ENCODE measurements at places on chromosomes 13 and 19. TPM values are rescaled to one million over a fixed set of nuclear protein-coding genes. Genes with fewer than 3 reads are reported as not detected.

DNA sequence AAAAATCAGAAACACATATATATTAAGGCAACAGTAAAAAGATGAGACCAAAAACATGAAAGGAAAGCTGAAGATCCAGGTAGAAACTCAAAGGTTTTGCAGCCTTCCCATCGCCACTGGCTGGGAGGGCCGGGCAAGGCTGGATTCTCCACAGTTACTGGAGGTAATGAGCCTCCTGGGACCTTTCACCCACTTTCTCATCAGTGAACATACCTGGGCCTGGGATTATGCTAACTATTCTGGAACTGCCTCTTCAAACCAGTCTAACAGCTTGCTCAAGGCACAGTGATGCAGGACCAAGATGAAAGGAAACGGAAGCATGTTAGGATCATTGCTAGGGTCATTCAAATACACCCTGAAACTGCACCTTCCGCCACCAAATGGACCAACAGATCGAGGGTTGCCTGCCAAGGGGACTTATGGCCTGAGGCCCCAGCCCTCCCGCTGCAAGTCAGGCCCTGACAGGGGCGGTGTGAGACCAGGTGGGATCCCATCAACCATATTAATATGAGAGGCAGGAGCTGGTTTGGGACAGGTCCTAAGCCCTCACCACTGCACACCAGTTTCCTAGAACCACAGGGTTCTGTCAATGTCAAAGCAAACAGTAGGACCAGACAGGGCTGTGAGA lies 28.4 kb upstream of the ATP12A start:
- DNase-seq = no peak

Gene GRK1
- total RNA-seq = not detected

- DNase-seq = no peak
These were observed 25.5 kb upstream of the ATP12A start for GRCh38 chr13:24654741-24655140.

GRCh38 chr19:18658366-18658855 lies 21.6 kb downstream of the KLHL26 start:
- no peak for DNase-seq

GRCh38 chr19:3450796-3451411 lies 29.4 kb downstream of the SMIM24 start:
- DNase-seq = peak; percentile 71

Gene CYSLTR2
- 0.80 TPM for total RNA-seq

DNA sequence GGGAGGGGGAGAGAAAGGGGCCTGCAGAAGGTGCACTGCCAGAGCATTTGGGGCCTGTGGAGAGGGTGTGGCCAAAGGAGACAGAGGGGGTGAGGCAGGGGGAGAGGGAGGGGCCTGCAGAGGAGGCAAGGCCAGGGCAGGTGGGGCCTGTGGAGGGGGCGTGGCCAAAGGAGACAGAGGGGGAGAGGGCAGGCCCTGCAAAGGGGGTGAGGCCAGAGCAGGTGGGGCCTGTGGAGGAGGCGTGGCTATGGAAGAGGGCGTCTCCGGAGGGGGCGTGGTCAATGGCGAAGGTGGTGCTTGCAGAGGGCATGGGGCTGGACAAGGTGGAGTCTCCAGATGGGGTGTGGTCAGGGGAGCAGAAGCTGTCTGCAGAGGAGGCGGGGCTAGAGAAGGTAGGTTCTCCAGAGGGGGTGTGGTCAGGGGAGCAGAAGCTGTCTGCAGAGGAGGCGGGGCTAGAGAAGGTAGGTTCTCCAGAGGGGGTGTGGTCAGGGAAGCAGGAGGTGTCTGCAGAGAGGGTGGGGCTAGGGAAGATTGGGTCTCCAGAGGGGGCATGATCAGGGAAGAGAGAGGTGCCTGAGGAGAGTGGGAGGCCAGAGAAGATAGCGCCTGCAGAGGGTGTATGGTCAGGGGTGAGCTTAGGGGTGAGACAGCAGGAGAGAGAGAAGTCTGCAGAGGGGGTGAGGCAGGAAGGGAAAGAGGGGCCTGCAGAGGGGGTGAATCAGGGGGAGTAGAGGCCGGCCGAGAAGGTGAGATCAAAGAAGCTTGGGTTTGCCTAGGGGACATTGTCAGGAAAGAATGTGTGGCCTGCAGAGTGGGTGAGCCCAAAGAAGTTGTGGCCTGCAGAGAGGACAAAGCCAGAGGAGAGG lies 3.4 kb downstream of the PRR36 start:
- peak; percentile 63 for DNase-seq

Gene ZNF749
- total RNA-seq = 5.7 TPM

DNA sequence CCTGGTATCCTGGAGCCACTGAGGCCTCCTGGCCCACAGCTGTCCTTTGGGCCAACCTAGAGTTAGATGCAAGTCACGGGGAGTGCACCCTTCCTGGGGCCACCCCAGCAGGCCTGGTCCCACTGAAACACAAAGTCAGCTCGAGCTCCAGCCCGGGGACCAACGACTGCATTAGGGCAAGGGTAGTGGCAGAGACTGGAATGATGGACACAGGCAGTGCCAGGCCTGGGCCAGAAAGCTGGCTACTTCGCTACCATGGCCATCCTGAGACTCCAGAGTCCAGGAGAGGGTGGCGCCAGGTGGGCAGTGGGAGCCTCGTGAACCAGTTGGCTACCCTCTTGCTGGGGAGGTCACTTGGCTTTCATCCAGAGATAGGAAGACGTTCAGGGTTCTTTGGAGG lies 22.2 kb upstream of the RNF17 start:
- DNase-seq = no peak

Gene PRRG2
- total RNA-seq = 10.6 TPM

GRCh38 chr13:87120476-87120875 lies 550.7 kb upstream of the SLITRK5 start:
- DNase-seq = no peak

Gene ZNF582
- 1.9 TPM for total RNA-seq

DNA sequence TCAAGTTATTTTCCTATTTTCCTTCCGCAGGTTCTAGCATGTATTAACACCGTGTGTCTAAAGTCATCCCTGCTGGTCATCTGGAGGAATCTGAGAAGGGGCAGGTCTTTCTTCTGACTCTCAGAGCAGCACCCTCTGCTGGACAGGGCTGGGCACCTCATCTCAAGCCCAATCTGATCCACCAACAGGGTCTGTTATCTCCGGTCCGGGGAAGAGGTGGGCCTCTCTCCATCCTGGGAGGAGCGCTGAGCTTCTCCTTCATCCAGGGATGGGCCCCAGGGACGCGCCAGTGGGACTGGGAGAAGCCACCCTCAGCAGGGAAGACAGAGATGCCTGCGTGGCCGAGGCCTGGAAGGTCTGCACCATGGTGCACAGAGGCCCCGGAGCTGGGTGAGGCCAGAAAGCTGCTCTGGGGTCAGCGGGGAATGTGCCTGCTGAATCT lies 26.0 kb upstream of the ZNF331 start:
- DNase-seq = peak; percentile 35

DNA sequence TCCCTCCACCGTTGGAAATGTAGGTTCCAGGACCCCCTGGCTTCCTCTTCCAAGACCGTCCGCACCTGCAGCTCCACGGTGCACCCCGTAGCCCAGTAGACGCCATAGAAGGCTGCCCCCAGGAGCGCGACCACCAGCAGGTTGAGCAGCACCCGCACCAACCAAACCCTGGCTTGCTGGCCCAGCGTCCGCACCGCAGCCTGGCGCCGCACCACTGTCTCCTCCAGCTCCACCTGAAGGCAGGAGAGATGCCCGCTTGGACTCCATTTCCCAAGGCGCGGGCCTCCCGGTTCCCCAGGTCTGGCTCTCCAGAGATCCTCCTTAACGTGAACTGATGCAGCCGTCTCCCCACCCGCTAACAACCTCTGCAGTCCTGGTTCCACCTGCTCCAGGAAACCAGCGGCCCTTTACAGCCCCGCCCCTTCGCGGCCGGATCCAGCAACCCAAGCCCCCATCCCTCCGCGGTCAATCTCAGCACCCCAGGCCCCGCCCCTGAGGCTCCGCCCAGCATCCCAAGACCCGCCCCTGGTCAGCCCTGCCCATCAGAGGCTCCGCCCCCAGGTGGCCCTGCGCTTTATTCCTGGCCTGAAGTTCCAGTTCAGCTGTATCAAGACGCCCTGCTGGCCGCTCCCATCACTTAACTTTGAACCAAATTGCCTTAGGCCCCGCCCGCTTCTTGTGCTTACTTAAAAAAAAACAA lies 5.0 kb upstream of the LENG1 start:
- peak; percentile 96 for DNase-seq

DNA sequence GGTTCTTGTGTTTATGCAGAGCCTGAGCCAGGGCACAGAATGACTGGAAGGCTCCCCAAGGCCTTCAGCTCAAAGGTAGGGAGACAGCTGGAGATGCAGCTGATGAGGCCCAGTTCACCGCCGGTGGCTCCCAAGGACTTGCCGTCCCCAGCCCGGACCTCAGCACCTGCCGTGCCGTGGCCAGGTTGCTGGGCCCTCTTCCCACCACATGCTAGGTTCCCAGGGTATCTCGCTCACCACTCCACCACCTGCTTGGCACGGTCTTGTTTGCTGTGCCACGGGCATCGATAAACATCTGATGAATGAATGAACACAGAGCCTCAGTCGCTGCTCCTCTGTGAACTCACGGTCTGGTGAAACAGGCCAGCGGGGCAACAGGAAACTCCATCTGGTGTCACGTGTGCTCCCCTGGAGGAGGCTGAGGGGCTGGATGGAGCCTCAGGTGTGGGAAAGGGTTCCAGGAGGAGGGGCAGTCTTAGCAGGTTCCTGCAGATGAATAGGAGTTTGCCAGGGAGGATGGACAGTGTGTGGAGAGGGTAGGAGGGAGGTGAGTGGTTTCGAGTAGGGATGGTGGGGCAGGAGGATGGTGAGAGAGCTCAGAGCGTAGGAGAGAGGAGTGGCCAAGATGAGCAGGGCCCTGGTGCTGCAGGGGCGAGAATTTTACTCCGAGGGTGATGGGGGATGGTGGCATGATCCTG lies 3.6 kb upstream of the KLK14 start:
- DNase-seq = no peak

DNA sequence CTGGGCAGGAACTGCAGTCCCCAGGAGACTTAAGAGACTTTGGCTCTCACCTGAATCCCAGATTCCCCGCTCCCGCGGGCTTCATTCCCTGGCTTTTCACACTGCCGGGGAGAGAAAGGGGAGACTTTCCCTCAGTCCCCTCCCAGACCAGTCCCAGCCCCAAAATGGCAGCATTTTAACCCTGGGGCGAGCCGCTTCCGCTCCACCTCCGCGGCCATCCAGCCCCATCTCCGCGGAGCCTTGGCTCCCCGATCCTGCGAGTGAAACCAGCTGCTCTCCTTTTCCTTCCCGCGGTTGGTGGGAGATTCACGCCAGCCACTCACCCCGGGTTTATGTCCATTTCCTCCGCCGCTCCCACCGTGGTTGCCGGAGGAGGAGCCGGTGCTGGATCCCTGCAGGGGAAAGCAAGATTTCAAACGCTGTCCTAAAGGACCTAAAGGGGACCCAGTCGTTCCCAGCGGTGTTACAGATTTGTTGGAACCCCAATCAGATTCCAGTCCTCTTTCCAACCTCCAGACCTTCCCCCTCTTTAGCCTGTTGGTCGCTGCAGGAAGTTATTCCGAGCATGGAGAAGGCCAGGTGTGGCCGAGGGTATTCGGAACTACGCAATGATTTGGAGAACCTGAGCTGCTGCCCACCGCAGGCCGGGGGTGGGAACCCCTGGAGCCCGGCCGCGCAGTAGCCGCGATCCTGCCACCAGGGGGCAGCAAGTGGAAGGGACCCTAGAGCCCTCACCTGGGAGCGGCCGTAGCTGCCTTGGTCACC lies 3.4 kb downstream of the DMKN start:
- DNase-seq = peak; percentile 90

DNA sequence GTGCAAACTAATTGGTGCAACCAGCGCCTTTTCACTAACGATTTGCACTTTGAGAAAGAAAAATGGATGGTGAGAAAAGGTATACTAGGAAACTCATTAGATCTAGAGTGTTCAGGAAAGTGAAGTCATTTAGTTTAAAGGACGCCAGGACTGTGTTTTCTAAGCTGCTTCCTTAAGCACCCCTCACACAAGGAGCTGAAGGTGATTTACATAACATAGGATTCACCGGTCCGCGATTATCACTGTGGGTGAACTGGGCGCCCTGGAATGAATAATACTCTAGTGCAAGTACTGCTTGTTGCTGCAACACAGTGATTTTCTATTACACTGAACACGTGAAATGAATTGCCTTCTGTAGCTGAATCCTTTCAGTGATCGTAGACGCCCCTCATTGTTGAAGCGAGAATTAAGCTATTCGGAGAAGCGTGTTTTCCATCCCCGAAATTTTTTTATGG lies 2.6 kb upstream of the MAB21L1 start:
- no peak for DNase-seq

Gene GSX1
- not detected for total RNA-seq

GRCh38 chr13:109870696-109871370 lies 84.5 kb upstream of the IRS2 start:
- no peak for DNase-seq

Gene CALR3
- not detected for total RNA-seq

GRCh38 chr13:36108954-36109353 lies 22.2 kb downstream of the DCLK1 start:
- no peak for DNase-seq

GRCh38 chr19:5358173-5358800 lies 17.7 kb upstream of the PTPRS start:
- no peak for DNase-seq

DNA sequence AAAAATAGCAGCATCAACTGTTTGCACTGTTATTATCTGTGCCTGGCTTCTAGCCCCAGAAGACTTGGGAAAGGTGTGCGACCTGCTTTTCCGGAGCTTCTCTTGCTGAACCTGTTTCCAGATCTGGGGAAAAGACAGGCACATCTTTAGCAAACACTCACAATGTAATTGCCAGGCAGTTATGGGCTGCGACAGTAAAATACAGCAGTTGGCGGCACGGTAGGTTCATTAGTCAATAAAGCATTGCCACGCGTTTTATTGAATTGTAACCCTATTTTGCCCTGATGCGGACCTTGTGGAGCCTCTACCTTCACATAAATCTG lies 223.7 kb upstream of the TSHZ3 start:
- DNase-seq = no peak

DNA sequence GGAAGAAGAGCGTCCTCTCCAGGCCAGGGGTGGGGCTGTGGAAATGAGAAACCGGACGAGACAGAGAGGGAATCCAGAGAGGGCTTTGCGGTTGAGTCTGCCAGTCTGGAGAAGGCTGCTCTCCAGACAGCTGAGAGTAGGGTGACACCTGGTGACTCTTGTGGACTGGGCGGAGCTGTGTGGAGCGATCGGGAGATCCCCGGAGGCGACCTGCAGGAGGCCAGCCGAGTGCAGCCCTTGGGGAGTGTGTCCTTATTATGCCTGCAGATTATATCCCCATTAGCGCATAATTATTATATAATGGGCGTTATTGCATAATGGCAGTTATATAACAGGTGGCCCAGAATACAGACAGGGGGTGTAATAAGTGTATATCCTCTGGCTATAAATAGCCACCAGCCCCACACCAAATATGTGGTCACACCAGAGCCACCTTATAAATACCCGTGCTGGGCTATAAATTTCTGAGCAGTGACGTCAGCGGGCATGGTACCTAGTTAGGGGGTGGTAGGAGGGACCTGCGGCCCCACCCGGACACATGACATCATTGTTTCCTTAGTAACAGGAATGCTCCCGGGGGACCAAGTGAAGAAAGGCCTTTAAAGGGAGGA lies 41.2 kb downstream of the NFIX start:
- DNase-seq = no peak

DNA sequence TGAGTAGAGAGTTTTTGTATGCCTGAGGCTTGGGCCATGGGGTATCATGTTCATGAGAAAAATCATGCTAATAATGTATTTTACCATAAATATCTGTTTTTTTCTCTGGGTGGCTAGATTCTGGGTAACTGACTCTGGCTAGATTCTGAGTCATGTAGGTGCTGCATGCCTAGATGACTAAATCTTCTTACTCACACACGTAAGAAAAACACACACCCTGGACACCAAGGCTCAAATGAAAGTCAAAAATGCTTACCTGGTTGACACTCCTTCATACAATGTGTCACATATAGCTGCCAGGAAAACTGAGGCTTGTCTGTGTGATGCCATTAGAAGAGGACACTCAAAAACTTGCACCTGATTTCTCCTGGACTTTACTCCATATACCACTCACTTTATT lies 597.4 kb upstream of the SLITRK1 start:
- DNase-seq = no peak

Gene OR7D2
- not detected for total RNA-seq

Measured in Peyer's patch (tissue), 4 donors.